Hematopoietic multipotent progenitor cell treated with erythropoietin and hydrocortisone succinate and interleukin-3 and kit ligand, for 15 days (in vitro differentiated cells): ENCODE measurements at places on chromosomes 1 and 21.

DNA sequence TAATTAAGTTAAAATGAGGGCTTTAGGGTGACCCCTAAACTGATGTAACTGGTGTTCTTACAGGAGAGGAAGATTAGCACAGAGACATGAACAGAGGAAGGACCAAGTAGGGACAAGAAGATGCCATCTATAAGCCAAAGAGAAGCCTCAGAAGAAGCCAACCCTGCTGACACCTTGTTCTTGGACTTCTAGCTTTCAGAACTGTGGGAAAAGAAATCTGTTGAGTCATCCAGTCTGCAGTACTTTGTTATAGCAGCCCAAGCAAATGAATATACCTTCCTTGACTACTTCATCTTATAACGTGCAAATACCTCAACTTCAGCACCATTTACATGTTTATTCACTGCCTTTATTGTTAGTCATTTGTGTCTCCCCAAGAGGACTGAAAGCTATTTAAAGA is 3.4 kb downstream of the ZBTB21 start:
- no peak for DNase-seq

DNA sequence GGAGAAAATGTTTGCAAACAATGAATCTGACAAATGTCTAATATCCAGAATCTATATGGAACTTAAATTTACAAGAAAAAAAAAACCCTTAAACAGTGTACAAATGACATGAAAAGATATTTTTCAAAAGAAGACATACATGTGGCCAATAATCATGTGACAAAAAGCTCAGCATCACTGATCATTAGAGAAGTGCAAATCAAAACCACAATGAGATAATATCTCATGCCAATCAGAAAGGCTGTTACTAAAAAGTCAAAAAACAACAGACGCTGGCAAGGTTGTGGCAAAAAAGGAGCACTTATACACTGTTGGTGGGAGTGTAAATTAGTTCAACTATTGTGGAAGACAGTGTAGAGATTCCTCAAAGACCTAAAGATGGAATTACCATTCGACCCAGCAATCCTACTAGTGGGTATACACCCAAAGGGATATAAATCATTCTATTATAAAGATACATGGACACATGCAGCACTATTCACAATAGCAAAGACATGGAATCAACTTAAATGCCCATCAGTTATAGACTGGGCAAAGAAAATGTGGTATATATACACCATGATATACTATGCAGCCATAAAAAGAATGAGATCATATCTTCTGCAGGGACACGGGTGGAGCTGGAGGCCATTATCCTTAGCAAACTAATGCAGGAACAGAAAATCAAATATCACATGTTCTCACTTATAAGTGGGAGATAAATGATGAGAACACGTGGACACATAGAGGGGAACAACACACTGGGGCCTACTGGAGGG is 123.2 kb downstream of the PTPRC start:
- DNase-seq = no peak

- DNase-seq = no peak
These were observed 38.7 kb downstream of the TRIM62 start for GRCh38 chr1:33143176-33143575.

GRCh38 chr1:100413035-100413434 is 60.7 kb downstream of the CDC14A start:
- no peak for DNase-seq

- no peak for DNase-seq
These were observed 105.6 kb downstream of the PTPRU start for GRCh38 chr1:29341936-29342335.

- no peak for DNase-seq
These were observed 53.2 kb downstream of the CNN3 start for GRCh38 chr1:94873520-94874351.

DNA sequence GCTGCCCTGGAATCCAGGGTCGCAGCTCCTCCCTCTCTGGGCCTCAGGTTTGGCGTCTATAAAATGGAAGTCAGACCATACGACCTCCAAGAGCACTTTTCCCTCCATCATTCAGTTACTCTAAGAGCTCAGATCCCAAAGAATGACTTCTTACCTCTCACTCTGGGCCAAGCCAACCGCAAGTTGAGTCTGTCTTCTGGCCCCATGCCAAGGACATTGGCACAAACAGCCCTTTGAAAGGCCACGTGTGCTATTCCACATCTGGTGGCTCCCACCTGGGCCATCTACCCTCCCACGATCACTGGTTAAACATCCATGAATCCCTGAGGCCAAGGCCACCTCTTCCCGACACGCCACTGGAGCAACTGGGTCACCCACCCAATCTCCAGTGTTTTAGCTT is 12.4 kb downstream of the SLC2A7 start:
- no peak for DNase-seq

DNA sequence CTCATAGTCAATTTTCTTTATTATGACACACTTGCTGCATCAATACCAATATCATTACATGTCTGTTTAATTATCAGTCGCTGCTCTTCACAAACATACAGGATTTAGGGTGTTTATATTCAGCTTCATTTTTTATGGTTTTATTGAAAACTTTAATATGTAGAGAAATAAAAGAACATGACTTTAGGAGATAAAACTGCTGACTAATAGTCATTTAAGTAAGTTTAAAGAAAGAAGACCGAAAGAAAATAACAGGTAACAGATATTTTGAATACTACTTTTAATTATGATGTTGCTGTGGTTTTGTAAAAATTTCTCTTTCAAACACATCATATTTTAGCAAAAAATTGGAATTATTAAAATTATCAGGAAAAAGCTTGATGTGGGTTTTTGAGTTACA is 685.1 kb upstream of the BRINP3 start:
- no peak for DNase-seq

DNA sequence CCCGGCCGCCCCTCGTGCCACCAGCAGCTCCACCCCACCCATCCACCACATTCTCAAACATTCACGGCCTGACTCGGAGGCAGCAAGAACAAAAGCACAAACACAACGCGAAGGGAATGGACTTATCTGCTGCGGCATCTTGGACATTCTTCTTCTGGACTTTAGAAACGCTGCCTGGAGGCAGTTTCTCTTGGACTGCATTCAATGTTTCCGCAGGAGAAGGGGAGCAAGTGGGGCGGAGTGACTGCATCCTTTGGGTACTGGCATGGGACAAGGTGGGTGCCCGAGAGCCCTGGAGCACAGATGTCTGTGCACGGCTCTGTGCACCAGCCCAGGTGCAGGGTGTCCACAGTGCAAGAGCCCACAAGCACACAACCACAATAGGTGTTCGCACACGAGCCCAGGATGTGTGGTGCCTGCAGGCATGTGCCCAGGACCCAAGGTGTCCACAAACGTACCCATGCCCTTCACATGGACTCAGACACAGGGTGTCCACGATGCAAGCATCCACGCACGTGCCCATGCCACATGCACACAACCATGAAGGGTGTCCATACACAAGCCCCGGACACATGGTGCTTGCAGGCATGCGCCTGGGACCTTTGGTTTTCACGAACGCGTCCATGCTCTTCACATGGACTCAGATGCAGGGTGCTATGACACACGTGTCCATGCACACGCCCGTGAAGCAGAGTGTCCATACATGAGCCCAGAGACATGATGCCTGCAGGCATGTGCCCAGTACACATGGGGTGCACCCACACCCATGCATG is 53.6 kb downstream of the WNT9A start:
- no peak for DNase-seq

GRCh38 chr1:85578321-85579295 is 2.0 kb upstream of the CCN1 start:
- DNase-seq = no peak

DNA sequence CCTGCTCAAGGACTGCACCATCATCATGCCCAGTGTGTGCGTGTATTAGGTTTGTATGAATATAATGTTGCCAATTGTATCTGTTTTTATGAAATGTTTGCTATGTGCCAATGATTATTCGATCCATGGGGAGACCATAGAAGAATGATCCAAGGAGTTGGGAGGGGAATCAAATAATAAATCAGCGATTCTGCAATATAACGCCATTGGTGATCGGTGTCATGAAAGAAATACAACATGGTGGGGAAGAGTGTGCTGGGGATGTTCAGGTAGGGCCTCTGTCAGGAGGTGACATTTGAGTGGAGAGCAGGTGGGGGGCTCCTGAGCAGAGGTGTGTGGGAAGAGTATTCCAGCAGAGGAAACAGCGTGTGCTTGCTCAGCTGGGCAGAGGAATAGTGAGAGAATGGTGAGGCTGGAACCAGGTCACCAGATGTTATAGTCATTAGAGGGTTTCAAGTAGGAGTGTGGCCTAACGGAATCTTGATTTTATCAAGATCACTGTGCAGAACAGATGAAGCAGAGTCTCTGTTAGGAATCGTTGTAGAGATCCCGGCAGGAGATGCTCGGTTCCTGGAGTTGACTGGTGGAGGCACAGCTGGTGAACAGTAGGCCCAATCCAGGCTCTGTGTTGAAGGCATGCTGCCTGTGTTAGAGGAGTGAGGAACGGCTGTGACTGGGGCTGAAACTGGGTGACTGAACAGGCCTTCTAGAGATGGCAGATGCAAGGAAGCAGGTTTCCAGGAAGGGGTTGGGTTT is 2.9 kb upstream of the ZNF496 start:
- no peak for DNase-seq

DNA sequence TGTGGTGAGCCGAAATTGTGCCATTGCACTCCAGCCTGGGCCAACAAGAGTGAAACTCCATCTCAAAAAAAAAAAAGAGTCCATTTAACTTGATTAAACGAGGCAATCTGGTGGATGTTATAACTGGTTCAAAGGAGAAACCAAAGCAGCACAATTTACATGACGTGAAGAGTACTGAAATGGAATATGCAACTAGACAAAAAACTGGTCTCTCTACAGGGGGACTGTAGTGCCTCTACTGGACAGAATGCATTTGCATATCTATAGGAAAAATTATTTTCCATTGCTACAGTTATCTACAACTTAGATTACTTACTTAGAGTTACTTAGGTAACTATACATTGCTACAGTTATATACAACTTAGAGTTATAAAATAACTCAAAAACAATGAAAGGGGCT is 2.7 kb upstream of the CAPN2 start:
- no peak for DNase-seq

- DNase-seq = no peak
These were observed 10.4 kb downstream of the NUAK2 start for GRCh38 chr1:205310976-205311704.

DNA sequence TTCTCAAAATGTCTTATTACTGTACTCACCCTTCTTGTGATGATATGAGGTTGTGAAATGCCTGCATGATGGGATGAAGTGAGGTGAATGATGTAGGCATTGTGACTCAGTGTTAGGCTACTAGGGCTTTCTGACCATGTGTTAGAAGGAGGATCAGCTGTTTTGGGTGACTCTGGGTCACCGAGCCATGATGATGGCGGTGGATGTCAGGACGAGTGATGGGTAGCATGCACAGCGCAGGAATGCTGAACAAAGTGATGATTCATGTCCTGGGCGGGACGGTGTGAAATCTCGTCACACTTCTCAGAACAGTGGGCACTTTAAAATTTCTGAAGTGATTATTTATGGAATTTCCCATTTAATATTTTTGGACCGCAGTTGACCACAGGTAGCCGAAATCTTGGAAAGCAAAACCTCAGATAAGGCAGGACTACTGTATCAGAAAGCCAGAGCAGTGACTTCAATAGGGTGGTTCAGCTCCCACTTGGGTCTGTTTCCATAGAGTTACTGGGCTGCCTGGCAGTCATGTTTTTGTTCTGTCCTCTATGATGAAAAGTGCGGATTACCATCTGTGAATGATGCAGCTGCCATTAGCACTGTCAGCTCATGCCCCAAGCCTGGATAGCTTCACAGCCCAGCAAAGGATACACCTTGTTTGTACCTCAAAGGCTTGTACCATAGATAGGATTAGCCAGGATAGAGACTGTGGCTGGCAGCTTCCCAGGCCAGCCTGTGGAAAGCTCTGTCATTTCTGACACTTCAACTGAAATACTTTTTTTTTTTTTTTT is 26.6 kb downstream of the IL6R start:
- no peak for DNase-seq

- no peak for DNase-seq
These were observed 3.3 kb upstream of the B4GALT3 start for GRCh38 chr1:161180639-161181038.

DNA sequence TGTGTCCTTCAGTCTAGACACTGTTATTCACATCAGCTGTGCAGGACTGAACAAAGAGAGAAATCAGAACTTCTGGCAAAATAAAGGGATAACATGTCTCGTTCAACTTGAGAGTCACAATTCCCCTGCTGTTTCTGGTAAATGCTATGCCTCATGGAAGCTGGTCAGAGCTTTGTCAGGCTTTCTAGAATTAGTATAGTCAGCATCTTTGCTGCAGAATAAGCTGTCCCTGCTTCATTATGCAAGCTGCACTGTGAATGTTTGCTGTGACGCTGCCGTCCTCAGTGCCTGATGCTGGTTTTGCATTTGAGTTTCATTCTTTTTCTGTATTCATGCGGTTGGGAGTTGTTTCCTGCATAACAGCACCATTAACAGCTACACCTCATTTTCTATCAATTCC is 96.4 kb upstream of the KCNJ6 start:
- DNase-seq = no peak

DNA sequence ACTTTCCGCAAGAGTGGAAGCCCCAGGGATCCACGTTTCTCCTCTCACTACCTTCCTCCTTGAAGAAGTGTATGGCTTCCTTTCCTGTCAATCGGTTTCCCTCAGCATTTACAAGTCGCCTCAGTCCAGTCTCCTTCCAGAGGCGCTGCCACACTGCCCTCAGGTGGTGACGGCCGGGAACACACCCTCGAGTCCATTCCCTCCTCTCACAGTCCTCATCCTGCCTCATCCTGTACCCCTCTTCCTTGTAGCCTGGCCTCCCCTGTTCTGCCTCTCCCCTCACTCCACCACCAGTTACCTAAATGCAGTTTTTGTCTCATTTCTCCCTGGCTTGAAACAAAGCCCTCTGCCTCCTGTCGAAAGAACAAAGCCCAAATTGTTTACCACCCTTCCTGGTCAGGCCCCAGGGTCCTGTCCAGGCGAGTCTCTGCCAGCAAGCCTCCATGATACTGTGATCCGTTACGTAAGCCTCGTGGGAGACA is 23.2 kb upstream of the LSM10 start:
- peak; percentile 87 for DNase-seq

DNA sequence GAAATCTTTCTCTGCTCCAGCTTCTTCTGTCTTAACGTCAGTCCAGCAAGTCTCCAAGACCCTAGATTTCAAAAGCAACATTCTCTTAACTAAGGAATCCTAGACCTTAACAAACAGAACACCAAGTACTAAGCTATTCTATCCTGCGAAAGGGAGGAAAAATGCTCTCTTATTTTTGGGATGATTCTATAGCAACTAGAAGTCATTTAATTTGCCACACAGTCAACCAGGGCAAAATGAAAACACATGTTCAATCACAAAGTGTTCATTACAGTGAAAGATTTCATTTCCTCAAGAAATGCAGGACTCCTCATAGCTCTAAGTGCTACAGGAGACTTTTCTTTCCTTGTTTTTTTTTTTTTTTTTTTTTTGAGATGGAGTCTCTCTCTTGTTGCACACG is 36.2 kb upstream of the DOCK7 start:
- no peak for DNase-seq

DNA sequence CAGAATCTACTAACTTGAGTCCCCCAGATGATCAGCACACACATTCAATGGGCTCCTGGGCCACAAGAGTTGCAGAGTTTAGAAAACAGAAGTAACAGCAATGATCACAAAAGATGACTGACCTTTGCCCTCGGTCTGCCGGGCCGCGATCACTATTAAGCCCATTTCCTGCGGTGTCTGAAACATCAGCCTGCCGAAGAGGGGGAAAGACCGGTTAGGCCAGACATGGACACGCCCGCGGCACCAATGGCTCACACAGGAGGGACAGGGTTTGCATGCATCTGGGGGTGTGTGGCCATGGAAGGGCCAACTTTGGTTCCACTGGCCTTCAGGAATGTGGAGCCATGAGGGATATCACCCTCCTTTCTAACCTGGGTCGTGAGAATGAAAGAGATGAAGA is 68.2 kb downstream of the SIM2 start:
- DNase-seq = no peak
